ENCODE measurements at places on chromosomes 1 and 21.

DNA sequence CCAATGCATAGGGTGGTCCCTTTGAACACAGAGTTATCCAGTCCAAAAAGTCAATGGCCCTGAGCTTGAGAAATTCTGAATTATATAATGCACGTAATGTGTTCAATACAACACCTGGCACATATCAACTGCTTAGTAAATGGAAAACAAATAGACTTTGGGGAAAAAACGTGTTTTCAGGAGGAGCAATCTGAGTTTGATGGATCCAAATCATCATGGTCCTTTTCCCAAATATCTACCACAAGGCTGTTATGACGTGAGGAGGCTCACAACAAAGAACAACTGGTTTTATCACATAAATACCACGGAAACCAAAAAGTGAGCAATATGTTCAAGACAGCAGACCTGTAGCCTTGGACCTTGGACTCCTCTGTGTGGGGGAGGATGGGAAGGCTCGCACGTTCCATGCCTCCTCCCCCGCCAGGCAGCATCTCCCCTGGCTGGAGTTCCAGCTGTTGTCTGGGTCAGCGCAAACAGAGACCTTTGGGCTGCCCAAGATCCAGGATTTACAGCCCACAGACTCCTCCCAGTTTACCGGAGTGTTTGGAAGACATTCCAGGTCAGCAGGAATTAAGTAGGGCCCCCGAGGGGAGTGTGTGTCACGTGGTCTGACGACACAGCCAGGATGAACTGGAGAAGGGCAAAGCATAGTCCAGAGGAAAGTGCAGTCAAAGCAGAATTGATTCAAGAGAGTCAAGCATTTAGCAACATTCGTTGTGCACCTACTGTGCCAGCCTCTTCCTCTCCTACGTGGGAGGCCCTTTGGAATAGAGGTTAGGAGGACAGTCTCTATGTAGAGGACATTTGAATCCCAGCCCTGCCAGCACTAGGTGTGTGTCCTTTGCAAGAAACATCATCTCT, 32.2 kb upstream of the MED18 start:
- DNase-seq = no peak

- DNase-seq = no peak
These were observed 435.7 kb upstream of the PROX1 start for GRCh38 chr1:213552045-213552444.

DNA sequence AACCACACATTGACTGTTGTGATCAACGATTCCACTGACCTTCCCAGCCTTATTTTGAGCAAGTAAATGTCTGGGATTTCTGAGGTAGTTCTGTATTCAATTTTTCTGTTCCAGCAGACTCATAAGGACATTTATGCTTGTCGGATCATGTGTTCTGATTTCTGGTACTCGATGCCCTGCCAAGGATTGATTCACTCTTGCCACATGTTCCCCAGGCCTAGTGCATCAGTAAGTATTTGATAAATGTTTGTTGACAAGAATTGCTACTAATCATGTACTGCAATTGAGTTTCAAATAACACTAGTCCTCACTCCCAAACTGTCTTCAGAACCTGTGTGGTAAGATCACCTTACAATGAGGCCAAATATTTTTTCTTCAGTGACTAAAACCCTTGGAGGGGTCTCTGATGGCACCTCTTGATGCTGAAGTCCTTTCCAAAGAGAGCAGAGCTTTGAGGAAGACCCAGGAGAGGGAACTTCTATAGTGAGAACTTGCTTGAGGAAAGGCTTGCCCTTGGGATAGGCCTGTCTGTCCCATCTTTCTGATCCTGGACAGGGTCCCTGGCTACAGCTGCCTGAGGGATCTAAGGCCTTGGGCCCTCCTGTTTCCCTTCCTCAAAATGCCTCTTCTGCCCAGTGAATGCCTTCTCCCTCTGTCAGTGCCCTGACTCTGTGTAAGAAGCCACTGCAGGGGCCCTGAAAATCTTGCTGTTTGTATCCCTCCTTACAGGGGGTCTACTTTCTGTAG, 115.8 kb upstream of the FAM78B start:
- DNase-seq = no peak

DNA sequence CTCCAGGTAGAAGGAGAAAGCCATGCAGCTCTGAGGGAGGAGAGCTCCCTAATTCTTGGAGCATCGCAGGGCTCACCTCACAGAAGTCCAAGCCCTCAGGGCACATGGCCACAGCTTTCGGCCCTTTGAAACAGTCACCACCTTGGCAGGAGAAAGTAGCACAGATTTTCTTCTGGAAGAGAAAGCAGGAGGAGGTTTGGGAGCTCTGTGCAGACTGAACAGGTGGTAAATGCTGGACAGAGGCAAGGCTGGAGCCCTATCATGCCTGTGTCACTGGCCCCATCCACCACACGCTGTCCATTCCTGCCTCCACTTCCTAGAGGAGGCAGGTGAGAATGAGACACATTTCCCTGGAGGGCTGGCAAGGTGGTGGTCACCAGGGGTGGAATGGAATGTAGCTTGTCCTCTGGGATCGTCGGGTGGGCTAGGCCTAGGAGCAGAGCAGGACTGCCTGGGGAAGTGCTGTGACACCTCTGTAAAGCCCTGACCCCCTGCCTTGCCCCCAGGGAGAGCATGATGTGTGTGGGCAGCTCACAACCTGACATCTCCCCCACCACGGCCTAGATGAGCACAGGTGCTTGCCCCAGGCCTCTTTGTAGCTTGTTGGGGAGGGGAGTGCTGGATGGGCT, 2.8 kb upstream of the INPP5B start:
- no peak for DNase-seq

DNA sequence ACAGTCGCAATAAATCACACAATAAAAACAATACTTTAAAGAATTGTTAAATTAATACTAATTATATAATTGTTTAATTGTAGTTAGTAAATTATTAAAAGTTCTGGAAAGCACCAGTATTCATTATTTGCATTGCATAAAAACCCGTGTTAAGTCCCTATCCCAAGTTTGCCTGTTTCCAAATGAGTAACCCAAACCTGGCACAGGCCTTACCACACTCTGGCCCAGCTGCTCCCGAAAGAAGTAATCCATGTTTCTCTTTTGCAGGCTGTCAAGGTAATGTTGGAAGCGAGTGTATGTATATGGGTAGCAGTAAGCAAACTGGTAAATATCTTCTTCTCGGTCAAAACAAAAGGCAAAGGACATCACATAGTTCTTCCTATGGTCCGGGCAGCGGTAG, 268.7 kb upstream of the BEND5 start:
- DNase-seq = no peak

DNA sequence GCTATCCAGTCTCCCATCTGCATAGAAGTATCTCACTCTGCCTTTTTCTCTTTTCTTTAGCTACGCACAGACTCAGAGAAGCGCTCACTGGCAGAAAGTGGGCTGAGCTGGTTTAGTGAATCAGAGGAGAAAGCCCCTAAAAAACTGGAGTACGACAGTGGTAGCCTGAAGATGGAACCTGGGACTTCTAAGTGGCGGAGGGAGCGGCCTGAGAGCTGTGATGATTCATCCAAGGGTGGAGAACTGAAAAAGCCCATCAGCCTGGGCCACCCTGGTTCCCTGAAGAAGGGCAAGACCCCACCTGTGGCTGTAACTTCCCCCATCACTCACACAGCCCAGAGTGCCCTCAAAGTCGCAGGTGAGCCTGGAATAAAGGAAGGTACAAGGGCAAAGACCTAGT, 48.0 kb upstream of the IPO9 start:
- DNase-seq = no peak

- DNase-seq = no peak
These were observed 462.6 kb upstream of the RUNX1 start for GRCh38 chr21:35511696-35512162.

DNA sequence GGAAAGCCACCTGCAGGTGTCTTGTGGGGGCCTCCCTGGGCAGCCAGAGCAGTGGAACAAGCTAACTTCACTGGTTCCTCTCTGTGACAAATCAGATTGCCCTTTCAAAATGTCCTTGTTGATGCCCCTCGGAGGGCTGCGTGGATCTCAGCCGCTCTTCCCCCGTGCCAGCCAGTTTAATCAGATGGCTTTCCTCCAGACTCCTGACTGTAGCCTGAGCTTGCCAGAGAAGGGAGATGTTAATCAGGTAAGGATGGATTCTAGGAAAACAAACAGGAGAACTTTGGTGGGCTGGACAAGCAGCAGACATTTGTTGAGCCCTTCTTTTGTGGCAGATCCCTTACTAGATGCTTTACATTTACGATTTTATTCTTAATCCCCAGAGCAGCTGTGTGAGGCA, 88.2 kb downstream of the DMRTA2 start:
- no peak for DNase-seq

- no peak for DNase-seq
These were observed 390.1 kb downstream of the LTN1 start for GRCh38 chr21:28602546-28602945.

- DNase-seq = no peak
These were observed 49.3 kb downstream of the SH3GLB1 start for GRCh38 chr1:86753700-86754099.

GRCh38 chr1:110620250-110620615, 14.1 kb upstream of the KCNA2 start:
- no peak for DNase-seq

DNA sequence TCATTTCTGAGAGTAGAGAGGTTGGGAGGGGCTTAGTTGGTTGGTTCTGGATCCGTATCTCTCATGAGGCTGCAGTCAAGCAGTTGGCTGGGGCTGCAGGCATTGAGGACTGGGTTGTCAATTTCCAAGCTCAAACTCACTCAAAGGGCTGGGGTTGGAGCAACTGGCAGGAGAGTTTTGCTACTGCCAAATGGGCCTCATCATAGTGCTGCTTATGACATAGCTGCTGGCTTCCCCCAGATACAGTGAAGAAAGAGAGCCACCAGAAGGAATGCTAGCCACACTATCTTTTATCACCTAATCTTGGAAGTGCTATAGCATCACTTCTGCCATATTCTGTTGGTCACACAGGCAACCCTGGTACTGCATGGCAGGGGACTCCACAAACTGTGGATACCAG, 363.5 kb upstream of the USP24 start:
- no peak for DNase-seq

DNA sequence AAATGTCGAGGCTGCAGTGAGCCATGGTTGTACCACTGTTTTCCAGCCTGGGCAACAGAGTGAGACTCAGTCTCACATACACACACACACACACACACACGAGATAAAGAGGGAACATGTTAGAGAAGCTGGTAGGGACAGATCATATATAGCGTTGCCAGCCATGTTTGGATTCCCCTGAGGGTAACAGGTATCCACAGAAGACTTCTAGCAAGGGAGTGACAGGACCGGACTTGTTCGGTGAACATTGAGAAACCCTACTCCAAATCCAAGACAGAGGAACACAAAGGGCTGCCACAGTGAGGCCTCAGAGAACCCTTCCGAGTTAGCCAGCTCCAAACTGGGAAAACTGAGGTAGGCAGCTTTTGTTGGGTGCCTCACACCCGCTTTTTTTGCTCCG, 3.7 kb upstream of the SARS1 start:
- DNase-seq = no peak

DNA sequence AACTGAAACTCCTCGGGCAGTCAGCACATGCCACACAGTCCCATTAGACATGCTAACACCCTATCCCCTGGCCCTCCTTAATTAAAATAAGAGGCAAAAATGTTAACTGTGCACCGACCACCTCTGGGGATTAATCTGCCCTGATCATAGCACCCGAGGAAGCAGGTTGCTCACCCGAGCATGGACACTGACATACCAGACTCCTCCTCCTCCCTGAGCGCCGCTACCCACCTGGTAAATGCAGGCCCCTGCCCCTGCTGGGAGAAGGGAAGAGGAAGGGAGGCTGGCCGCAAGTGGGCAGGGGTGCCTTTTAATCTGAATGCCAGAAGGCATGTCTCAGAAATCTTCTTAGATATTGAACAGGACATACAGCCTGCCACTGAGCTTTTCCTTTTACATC, 360.9 kb downstream of the RRAGC start:
- no peak for DNase-seq

- no peak for DNase-seq
These were observed 43.2 kb downstream of the ALG14 start for GRCh38 chr1:95029532-95029931.

DNA sequence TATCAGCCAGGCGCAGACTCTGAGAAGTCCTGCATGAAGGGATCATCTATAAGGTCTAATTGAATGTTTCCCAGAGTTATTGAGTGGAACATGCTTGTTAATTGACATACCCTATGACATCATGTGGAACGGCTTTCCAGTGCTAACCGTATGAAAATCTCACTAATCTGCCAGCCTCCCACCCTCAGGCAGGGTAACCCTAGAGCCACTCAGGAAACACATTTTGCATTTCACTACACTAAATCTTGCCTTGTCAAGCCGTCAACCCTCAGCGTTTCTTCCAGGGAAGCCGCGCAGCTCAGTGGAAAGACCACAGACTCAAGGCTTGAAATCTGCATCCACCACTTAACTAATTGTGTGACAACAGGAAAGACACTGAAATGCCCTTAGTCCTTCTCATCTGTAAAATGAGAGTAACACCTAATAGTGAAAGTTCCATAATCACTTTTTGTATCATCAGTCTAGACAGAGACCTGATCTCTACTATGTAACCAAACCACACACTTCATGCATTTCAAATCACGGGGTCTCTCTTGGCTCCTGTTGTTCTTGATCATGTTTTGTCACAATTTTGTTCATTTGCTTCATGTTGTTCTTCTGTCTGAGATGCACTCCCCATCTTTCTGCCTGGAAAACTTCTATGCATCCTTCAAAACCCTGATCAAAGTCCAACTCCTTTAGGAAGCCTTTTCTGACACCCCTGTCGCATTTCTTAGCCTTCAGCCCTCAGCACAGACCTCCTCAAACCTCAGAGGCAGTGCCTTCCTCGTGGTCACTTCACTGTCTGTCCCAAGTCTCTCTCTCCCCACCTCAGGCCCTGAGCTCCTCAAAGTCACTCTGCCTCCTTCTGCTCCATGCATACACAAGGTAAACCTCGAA, 246.5 kb downstream of the TOMM20 start:
- no peak for DNase-seq
